MV-4-11 (cell line): ENCODE measurements at places on chromosomes 3 and 15.

DNA sequence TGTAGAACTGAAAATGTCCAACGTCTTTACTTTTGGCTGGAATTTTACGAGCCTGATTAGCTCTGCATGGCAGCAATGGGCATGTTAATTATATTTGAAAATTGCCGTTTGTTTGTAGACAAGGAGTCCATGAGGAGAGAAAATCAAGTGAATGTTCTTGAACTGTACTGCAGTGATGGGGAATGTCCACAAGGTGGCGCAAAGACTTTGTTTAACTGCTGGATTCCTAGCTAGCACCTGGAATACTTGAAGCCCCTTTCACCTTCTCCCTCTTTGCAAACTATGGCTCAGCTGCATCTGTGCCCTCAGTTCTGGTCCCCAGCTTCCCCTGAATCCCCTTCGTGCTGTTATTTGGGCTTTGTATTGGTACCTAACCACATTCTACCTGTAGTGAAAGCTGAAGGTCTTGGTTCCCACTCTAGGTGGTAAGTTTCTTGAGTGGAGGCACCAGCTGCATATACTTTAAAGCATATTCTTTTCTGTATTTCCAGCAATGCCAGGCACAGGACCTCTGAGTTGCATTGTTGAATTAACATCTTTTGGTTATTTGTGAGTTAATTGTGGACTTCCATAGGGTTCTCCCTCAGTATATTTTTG lies 25.3 kb downstream of the EXOG start:
- DNase-seq, result peak; percentile 44

- DNase-seq, result no peak
Observed at GRCh38 chr3:24299806-24300626, 194.6 kb downstream of the THRB start.

GRCh38 chr3:15936312-15936711 lies 138.5 kb upstream of the ANKRD28 start:
- DNase-seq, result no peak

GRCh38 chr15:37102305-37103162 lies 2.2 kb upstream of the MEIS2 start:
- no peak for DNase-seq

DNA sequence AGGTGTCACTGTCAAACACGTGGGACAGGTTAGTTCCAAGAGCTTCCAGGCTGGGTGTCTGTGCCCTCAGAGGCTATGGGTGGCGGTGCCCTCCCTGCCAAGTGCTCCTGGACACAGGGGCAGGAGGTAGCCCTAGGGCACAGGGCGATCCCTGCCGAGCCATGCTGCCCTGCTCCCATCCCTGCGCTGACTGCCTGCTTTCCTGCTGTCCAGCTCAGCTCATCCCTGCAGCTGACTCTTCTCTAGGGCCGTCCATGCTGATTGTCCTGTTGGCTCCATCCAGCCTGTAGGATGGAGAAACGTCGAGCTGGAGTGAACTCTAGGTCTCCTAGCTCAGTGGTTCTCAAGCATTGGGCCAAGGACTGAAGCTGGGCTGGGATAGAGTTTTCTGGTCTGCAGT lies 3.7 kb downstream of the PDIA5 start:
- no peak for DNase-seq

- no peak for DNase-seq
Observed at GRCh38 chr15:48798319-48798718, 12.6 kb downstream of the CEP152 start.

DNA sequence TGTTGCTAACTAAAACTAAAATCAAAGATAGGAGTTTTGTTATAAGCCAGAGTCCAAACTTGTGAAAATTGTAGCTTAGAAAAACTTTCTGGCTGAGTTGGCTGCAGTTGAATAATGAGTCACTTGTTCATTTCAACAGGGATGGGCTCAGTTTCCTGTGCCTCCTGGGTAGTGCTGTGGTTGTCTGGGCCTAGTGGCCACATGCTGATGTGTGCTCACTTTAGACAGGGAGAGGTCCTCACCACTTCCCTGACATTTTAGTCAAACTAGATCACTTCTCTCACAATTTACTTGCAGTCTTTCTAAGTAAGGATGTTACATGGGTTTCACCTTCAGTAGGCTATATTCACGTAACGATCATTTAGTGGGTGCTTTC lies 6.3 kb upstream of the UBE2Q2 start:
- DNase-seq, result peak; percentile 93

GRCh38 chr15:53197426-53197839 lies 407.3 kb upstream of the ONECUT1 start:
- DNase-seq, result peak; percentile 26

DNA sequence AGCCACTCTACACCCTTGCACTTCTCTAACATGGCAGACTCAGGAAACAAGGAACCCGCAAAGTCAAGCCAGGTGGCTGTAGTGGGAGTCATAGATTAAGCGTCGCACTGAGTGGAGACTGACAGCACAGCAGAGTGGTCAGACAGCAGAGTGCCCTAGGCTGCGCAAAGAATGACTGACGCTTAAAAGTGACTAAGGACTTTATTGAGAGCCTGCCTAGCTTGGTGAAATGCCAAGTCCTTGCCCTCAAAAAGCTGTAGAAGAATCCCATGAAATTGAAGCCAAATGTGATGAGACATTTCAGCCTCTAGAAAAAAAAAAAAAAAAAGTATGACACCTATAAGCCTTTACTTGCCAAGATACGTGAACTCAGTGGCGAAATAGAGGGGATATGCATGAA lies 30.2 kb downstream of the NCEH1 start:
- no peak for DNase-seq
